ENCODE measurements at places on chromosomes 1 and 21.

- DNase-seq, result no peak
These were observed 40.1 kb downstream of the CAMK2N1 start for GRCh38 chr1:20445956-20446355.

GRCh38 chr1:39102537-39103327 lies 76.6 kb downstream of the NDUFS5 start:
- DNase-seq, result no peak

- no peak for DNase-seq
These were observed 28.5 kb downstream of the ETNK2 start for GRCh38 chr1:204123376-204123775.

GRCh38 chr21:33731447-33731846 lies 89.1 kb downstream of the ITSN1 start:
- no peak for DNase-seq

DNA sequence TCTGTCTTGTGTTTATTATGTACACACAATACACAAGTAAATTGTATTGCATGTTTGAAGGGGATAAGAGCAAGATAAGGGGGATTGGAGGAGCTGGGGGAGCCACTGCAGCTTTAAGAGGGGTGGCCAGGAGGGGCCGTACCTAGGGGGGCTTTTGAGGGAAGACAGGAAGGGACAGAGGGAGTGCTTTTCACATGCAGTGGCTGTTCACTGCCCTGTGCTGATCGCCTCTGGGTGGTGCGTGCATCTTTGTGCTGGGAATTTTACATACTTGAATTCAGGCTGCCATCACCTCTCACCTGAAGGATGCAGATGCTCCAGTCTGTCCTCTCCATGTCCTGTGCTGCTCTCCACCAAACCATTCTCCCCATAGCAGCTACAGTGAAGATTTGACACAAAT lies 179.5 kb downstream of the PTPRU start:
- no peak for DNase-seq

GRCh38 chr1:208272713-208273112 lies 28.5 kb upstream of the PLXNA2 start:
- DNase-seq, result no peak

DNA sequence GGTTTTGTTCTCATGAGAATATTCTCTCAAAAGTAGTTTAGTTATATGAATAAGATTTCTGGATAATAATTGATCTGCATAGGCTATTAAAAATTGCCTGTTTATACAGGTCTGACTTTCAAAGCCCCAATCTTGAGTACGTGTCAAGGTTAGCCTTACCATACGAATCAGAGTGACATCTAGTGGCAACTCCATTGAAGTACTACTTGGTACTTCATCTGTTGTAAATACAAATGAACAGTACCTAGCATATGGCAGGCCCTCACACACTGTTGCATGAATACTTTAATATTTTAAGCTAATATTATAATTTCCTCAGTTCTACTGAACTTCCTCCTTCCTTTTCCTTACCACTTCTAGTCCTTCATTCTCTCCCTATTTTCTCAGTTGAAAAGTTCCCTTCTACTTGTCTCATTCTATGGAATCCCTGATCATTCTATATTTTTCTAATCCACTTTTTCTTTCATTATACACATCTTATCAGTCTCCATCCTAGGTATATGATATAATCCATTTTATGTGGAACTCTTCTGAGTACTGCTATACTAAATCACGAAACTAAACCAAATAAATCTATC lies 101.2 kb downstream of the AKT3 start:
- no peak for DNase-seq
